Lung microvascular endothelial cell (primary cell): ENCODE measurements at places on chromosomes 5 and 9.

- DNase-seq: peak; percentile 77
Observed at GRCh38 chr5:136028782-136029742, at the start of gene TGFBI. Gene TGFBI (plus strand): TSS chr5:136028988. CDS start chr5:136029056, 68 bp downstream.

DNA sequence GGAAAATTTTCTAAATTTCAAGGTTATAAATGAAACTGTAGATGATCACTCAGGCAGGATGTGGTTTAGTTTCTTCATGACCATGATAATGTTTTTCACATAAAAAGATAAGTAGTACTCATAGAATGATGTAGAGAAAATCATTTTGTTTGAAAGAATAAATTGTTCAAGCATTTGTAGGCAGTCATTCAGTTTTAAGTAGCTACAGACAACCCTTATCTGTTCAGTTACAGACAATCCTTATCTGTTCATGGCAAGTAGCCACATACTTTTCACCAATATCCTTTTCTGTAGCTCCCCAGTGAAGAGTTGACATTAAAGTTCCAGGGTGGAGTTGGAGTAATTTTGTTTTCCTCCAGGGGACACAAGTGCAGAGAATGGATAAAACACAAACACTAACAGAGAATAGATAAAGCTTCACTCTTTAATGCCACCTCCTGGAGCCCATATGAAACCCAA is 278.1 kb upstream of the TNC start:
- DNase-seq: no peak

DNA sequence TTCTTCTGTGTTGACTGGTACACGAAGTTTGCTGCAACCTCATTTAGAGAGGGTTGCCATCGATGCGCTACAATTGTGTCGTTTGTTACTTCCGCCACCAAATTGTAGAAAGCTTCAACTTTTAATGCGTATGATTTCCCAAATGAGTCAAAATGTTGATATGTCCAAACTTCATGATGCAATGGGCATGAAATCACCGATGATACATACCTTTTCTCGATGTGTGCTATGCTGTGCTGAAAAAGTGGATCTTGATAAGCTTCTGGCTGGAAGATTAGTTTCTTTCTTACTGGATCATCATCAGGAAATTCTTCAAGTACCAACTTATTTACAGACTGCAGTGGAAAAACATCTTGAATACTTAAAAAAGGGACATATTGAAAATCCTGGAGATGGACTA is 65.7 kb downstream of the TMEM38B start:
- DNase-seq: no peak

DNA sequence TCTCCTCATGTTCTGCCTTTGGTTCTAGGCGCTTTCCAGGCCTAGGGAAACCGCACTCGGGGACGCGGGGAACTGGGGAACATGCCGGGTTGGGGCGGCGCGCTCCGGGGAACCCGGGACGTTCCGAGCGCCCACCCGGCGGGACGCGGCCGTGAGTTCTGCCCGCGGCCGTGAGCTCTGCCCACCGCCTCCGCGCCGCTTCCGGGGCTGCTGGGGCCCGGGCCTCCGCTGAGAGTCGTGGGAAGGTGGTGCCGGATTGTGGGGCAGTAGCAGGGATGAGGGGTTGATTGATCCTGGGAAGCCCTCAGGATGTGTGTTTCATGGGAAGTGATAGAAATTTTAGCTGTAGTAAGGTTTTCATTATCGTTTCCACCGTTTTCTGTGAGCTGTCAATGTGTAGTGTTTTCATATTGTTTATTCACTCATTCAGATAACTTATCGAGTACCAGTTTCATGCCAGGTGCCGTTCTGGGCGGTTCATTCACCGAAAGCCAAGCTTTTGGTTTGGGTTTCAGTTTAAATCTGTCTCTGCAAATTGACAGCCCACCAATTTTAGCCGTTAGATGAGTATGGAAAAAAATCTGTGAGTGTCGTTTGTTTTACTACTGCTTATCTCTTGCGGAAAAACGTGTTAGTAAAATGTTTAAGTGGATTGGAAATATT is 657 bp downstream of the MTRR start:
- DNase-seq: peak; percentile 29

GRCh38 chr5:32760091-32760509 is 49.0 kb downstream of the NPR3 start:
- peak; percentile 87 for DNase-seq

GRCh38 chr9:89513837-89514236 is 15.9 kb upstream of the SEMA4D start:
- no peak for DNase-seq

GRCh38 chr9:35484406-35484805 is 5.5 kb upstream of the RUSC2 start:
- DNase-seq: no peak

- no peak for DNase-seq
Observed at GRCh38 chr9:131743096-131743495, 3.2 kb upstream of the RAPGEF1 start.

- no peak for DNase-seq
Observed at GRCh38 chr5:133696782-133697507, 84.6 kb upstream of the FSTL4 start.

DNA sequence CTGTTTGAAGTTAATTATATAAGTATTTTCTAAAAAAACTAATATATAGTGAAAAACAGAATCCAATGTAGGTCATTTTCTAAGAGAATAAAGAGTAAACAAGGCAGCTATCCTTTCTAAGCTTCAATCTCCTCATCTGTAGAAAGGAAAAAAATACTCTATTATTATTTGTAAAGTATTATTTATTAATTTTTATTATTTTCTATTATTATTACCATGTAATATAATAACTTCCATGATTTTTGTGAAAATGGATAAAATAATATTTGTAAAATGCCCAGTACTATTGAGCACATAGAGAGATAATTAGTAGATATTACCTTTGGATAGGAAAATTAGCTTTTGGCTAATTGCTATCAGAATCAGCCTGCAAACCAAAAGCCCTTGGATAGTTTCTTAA is 684.4 kb downstream of the MTRR start:
- DNase-seq: no peak

DNA sequence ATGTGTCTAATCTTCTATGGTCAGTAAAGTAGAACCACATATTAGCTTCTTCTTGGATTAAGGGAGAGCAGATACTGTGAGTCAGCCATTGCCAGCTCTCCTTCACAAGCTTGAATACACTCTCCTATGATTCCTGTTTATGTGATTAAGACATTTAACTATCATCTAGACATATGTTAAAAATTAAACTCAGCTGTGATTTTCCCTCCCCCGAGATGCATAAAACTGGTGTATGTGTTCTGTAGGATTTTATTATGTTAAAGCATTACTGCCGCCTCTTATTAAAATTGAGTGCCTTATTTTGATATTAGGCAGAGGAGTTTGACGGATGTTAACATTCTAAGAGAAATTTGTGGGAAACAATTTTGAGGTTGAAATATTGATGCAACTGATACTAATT is 114.6 kb downstream of the ACTBL2 start:
- no peak for DNase-seq

GRCh38 chr9:95731876-95732275 is 143.6 kb upstream of the ERCC6L2 start:
- no peak for DNase-seq

DNA sequence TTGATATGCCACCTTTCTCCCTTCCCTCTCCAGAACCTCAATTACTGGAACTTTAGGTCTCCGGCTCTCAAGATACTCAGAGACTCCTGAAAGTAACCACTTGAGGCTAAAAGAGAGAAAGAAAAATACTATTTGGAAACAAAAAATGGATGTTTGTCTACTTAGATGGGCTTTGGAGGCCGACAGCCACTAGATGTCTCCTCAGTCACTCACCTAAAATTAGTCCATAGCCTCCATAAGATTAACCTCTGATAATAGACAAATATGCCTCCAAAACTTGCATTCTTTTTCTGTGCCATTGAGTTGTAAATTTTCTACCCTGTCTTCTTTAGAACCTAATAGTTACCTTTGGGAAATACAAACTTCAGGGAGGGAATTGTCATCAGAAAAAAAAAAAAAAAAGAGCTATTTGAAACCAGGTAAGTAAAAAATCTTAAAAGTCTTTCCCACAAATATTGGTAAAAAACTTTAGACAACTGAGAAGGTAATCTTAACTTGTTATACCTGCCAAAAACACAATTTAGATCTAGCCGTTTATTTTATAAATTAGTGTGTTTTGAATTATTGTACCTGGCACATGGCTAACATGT is 11.2 kb upstream of the PCDH1 start:
- DNase-seq: peak; percentile 71

- no peak for DNase-seq
Observed at GRCh38 chr5:38719916-38720315, 125.9 kb upstream of the OSMR start.

DNA sequence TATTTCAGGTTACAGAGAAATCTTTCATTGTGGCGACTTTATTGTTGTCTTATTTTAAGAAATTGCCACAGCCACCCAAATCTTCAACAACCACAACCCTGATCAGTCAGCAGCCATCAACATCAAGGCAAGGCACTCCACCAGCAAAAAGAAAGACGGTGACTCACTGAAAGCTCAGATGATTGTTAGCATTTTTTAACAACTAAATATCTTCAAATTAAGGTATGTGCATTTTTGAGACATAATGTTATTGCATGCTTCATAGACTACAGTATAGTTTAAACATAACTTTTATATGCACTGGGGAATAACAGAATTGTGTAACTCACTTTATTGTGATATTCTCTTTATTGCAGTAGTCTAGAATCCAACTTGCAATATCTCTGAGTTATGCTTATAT is 263.4 kb downstream of the TMEM232 start:
- no peak for DNase-seq

- DNase-seq: no peak
Observed at GRCh38 chr5:2591777-2592453, 159.6 kb downstream of the IRX2 start.

DNA sequence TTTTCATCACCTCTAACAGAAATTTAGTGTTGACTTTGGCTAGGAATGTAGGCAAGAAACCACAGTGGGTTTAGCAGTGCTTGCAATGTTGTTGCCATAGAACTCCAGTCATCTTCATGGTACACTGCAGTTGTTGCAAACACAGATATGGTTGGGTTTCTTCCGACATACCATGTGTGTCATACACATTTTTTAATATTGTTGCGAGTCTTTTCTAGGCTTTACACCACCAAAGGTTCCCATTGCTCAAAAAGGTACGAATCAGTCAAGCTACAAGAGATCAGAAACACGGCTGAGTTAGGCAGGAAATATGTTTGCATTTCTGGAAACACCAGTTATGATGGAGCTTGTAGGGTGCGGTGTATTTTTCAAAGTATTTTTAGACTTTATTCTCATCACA is 172.4 kb downstream of the SYK start:
- no peak for DNase-seq

DNA sequence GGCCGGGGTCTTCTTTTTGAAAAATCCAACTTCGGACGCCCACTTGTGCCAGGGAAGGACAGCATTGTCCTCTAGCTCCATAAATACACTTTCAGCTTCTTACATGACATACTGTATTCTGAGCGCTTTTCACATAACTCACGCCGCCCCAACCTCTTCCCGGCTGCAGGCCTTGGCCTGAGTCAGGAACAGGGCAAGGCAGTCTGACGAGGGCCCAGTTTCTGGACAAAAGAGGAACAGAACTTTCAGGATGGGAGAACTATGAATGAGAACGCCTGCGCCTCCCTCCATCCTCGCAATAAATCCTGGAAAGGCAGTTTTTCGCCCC is 650 bp downstream of the DCTN4 start:
- no peak for DNase-seq

DNA sequence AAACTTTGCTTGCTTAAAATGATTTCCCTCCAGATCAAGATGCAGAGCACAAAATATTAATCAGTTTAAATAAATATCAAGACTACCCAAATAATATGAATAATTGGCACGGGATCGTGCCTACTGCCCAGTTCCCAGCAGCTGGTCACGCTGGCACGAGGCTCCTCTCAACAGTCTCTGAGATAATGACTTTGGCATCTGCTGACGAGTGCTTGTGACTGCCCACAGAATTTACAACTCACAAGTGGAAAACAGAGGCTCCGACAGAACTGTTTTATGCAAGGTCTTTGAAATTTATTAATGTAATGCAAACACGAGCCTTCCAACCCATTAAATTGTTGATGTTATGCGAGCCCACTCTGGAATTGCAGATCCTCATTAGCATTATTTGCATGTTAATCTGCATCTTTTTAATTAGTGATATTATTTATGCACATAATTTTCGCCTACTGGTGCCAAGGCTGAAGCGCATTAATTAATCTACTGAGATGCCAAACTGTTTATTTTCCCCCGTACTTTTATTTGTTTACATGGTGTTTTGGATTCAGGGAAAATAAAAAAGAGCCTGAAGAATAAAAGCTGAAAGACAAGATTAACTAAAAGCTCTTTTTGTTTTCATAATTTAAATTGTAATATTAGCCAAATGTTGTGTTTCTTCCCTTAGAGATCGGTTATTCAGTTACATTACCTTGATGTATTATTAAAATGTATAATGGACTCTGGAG is 369.3 kb upstream of the IRX1 start:
- DNase-seq: no peak

GRCh38 chr9:2336055-2336454 is 285.5 kb upstream of the VLDLR start:
- peak; percentile 45 for DNase-seq

DNA sequence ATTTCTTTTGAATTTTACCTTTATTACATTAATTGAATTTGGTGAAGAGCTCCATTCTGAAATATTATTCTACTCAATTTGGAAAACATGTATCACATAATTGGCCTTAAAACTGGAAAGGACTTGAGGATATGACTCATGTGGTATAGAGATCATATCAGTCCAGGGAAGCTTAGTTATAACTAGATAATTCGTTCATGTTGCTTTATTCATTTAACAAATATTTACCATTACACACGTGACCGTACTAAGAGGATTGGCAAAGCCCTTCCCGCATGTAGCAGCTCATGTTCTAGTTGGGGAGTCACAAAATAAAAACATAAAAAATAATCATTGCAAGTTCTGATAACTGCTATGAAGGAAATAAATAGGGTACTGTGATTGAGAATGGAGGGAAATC is 1816.5 kb downstream of the MAT2B start:
- DNase-seq: peak; percentile 0

DNA sequence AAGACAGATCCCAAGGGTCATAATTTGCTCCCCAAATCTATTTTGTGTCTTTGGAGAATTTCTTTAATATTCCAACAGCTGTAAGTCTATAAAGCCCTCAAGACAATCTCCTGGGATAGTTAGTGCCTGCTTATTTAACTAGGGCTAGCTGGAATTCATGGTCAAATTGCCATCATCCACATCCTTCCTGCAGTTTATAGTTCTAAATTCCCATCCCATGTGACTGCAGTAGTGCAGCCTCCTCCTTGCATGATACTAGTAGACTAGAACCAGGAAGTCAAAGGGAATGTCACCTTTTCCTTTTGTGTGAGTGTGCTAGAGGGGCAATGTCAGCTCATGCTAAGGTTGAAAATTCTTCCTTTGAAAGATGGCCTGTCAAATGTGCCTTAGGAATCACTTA is 214.8 kb upstream of the PIK3R1 start:
- peak; percentile 18 for DNase-seq

- no peak for DNase-seq
Observed at GRCh38 chr5:9265441-9266287, 280.2 kb downstream of the SEMA5A start.

DNA sequence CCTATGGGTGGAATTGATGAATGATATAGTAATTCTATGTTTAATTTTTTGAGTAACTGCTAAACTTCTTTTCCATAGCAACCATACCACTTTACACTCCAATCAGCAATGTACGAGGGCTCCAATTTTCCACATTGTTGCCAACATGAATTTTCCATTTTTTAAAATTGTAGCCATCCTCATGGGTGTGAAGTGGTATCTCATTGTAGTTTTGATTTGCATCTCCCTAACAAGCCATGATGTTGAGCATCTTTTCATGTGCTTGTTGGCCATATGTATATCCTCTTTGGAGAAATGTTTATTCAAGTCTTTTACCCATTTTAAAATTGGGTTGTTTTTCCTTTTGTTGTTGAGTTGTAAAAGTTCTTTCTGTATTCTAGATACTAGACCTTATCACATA is 48.9 kb downstream of the TMOD1 start:
- no peak for DNase-seq
